Parietal lobe (tissue), 2 donors: ENCODE measurements at places on chromosomes 12 and 14. TPM values are rescaled to one million over a fixed set of nuclear protein-coding genes. Genes with fewer than 3 reads are reported as not detected.

The TMEM121 gene
- total RNA-seq, result 22.2 TPM

The CCND2 gene
- 301 TPM for total RNA-seq

The KRT77 gene
- total RNA-seq, result not detected

The ZNF705A gene
- total RNA-seq, result not detected

The EGLN3 gene
- total RNA-seq, result 8.5 TPM

The KRT7 gene
- total RNA-seq, result not detected

The NID2 gene
- total RNA-seq, result 6.9 TPM

The KCNH3 gene
- 10.3 TPM for total RNA-seq
